ENCODE measurements at places on chromosomes 12 and 14.

DNA sequence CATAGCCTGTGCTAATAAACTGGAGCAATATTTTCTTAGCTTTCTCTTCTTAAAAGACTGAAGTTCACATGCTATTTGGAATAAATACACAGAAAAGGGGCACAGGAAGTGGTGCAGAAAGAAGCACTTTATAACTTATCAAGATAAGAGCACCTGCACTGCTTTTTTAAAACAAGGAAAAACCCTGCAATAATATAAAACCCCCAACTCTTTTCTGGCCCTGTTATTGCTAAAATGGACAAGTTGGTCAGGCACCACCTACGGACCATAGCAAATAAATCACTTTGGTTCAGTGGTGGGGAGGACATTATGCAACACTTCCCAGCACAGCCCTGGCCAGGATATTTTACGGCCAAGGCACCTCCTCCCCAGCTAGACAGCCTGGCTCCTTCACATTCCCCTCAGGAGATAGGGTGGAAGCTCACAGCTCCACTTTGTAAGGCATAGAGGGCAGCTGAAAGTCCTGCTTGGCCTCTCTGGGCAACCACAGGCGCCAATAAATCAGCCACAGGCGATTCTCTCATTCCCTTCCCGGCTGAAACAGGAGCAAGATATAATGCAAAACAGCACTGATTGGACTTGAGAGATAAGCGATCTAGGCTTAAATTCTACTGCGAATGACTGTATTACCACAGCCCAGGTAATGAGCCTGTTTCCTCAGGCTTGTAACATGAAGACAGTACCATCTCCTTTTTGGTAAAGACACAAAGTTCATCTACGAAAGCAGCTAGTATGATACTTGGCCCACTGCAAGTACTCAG lies 2.0 kb downstream of the ZBTB25 start:
- DNase-seq = no peak

DNA sequence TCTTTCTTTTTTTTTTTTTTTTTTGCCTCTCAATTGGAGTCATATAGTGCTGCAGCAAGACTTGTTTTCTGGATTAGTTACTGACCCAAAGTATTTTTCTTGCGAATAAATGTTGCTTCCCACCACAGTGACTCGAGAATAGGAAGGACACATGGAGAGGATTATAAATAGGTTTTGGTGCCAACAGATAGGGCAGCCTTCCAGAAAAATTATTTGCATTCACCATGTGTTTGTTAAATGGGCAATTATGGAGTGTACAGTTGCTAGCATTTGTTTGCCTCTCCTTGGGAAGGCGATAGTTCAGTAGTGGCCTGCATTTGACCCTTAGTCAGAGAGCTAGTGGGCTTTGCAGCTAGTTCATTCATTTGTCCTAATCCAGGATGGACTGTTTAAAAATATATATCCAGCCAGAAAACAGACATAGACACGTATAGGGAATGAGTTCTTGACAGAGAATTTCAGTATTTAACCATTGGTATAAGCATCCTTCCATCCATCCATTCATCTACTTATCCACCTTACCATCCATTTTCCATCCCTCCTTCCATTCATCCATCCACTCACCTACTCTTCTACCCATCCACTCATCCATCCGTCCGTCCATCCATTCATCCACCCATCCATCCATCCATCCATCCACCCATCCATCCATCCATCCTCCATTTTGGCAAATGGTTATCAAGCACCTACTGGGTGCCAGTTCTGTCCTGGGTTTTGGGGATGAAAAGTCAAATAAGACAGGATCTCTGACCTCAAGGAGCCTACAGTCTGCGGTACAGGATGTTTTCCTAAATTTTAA lies 67.5 kb downstream of the CHST11 start:
- DNase-seq = no peak

DNA sequence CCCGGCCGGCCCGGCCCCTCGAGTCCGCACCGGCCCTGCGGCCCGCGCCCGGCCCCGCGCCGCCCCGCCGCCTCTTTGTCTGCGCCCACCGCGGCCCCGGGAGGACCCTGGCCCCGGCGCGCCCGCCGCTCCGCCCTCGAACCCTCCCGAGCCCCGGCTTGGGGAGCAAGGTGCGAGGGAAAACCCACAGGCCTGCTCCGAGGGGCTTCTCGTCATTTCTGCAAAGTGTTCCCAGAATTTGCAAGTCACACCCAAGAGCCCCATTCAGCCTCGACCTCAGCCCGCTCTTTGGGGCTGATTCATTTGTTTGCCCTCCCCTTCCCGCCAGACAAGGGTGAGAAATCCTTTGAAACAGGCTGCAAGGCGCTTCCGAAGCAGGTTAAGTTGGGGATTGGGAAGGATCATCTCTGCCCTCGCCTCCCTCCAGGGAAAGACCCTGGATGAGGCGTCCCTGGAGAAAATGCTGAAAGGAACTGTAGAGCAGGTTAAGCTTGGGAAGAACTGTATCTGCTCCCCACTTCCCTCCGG lies 325 bp upstream of the CLIP1 start:
- no peak for DNase-seq

DNA sequence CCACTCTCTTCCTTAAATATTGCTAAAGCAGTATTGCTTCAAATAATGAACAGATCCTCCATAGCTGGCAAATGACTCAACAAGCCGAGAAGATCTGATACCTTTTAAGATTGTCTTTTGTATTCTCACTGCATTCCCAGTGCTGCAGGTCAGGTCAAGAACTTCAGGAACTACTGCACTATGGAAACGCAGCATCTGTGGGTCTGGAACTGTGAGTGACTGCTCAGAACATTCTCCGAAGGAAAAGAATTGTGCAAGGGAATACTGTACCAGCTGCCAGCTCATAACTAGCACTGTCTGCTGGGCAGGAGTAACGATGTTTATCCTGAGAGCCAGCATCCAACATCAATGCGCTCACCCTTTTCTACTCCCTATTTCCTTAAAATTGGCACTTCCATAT lies 348.0 kb upstream of the SOX5 start:
- DNase-seq = no peak

DNA sequence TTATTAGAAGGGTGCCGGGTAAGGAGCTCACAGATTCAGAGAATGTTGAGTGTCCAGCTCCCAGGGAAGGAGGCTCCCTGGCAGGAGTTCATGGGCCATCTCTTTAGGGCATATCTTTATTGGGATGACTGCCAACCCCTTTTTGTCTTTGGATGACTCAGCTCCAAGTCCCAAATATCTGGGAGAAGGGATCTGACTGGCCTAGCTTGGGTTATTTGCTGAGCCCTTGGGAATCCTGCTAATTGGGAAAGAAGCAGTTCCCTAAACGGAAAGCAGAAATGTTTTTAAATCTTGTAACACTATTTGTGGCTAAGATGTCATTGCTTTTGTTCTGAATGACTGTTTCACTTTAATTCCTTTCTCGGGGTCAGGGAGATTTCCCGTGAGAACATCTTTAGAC lies 12.6 kb downstream of the DDX55 start:
- DNase-seq = no peak
